RPMI7951 (cell line): ENCODE measurements at places on chromosomes 5 and 9. TPM values are rescaled to one million over a fixed set of nuclear protein-coding genes. Genes with fewer than 3 reads are reported as not detected.

DNA sequence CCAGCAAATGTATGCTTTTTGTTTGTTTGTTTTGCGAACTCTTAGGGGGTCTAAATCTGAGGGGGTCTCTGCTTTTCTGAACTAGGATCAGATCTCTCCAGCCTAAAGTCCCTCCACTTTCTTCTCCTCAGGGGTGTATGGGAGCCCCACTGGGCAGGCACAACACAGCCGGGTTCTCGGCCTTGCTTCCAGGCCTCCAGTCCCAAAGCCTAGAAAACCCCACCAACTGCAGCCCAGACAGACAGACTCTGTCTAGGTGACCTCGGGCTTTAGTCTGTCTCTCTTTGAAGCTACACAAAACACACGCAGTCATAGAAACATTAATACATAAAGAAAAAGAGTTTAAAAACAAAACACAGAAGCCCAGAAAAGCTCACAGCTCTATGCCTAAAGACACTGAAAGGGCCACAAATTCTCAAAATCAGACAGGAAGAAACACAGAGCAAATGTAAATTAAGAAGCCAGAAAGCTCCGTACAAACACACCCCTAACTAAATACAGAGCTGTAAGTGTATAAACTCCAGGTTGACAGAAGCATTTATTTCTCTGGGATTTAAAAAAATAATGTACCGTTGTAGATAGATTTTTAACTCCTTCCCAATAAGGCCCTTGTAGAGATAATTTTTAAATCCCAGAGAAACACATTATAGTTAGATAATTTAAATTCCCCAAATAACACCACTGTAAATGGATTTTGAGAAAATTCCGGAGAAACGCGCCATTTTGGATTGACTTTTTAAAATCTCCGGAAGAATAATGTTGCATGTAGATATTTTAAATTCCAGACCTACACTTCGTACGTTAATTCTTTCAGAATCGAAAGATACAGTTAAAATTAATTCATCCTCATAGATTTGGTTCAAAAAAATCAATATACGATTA, 2.0 kb downstream of the PITX1 start:
- no peak for DNase-seq

DNA sequence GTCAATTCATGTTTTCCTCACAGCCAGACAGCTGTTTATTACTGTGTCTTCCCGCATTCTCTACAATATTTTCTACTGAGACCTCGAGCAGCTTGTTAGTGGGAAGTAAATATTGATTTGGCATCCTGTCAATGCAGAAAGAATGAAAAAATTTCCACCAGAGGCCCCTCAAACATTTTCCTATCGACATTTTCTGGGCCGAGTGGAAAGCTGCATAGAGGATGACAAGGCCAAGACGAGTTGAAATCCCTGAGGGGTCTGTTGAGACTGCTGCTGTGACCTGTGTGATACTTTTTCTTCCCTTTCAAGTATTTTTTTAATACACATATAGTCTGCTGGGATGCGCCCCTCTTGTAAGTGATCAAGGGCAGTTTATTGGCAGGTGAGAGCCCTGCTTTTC, 91.4 kb upstream of the SH3GL2 start:
- DNase-seq: no peak

FAM13B gene
- 6.2 and 6.4 TPM in 2 replicates for total RNA-seq

DNA sequence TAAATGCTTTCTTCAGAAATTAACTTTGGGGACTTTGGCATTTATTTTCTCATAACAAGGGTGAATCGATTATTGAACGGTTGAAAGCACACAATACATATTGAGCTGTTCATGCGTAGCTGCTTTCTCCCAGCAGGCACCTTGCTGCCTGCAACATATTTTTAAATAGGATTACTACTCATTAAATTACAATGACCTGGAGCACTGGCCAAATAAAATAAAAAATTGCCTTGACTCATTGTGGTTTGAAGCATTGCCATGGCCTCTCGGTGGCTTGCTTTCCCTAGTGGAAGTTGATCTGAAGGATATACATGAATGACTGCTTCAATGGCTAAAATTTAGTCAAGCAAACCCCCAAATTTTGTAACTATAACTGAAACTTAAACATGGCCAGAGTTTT, 181.6 kb upstream of the NUDT12 start:
- DNase-seq: peak; percentile 22

FAM174A gene
- total RNA-seq: 5.9 and 10.5 TPM in 2 replicates

- no peak for DNase-seq
These were observed 195.0 kb downstream of the PDE4D start for GRCh38 chr5:59698207-59699178.

DNA sequence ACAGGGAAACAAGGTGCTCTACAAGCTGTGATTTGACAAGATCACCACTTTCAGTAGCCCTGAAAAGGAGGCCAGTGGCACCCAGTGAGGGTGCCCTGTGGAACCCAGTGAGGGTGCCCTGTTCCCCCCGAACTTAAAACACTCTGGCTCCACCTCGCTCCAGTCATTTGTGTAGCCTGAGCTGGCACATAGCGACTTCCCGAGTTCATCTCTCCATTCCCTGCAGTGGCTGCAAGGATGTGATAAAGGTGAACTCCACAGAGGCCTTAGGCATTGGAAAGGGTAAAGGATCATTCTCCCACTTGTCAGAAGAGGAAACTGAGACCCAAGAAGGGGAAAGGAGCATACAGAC, 21.9 kb upstream of the ANXA6 start:
- no peak for DNase-seq

DNA sequence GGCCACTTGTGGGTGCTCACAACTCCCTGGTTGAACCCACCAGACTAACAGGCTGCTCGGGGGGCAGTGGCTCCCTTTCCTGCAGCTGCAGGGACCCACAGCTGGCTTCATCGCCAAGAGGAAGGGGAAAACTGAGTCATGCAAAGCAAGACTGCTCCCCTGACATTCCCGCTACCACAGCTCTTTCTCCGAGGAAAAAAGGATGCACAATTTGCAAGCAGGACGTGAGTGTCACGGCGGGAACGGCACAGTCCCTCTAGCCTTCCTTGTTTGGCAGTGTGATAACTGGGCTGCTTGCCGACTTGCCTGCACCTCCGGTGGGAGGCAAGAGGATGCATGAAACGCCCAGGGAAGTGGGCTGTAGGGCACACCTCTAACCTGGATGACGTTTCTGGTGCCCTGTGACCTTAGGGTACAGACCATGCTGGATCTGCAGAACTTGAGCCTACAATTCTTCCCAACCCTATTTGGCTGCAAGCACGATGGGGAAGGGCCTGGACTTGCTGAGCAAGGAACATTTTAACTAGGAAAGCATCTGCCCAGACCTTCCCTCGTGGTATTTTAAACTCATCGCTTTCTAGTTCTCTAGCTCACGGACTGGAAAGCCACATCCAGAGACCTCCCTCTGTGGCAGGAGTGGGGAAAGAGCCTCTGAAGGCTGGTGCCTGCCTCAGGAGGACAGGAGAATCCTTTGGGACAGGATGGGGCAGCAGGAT, 7.8 kb downstream of the SH3PXD2B start:
- DNase-seq: no peak

- DNase-seq: peak; percentile 6
These were observed 222.4 kb downstream of the MAPKAP1 start for GRCh38 chr9:125484350-125485282.

- no peak for DNase-seq
These were observed 10.6 kb upstream of the ANGPTL2 start for GRCh38 chr9:127132921-127133647.

CORO2A gene
- 1.3 TPM in 2 replicates for total RNA-seq

DNA sequence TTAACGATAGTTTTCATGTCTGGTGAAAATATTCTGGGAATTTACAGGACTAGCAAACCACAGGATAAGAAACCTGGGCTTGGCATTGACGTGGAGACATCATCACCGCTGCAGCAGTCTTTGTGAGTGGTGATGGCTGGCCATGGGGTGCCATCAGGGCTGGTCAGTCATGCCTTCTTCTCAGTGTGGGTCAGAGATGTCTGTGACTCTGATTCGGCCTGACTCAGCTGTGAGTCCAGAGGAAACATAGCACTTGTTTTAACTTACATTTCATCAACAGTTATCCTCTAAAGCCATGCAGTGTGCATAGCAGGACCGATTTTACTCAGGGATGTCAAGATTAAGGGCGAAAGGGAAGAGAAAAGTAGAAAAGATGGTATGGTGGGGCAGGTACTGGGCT, 33.2 kb upstream of the CYFIP2 start:
- no peak for DNase-seq

PCDHB13 gene
- total RNA-seq: 2.5 and 2.6 TPM in 2 replicates

DNA sequence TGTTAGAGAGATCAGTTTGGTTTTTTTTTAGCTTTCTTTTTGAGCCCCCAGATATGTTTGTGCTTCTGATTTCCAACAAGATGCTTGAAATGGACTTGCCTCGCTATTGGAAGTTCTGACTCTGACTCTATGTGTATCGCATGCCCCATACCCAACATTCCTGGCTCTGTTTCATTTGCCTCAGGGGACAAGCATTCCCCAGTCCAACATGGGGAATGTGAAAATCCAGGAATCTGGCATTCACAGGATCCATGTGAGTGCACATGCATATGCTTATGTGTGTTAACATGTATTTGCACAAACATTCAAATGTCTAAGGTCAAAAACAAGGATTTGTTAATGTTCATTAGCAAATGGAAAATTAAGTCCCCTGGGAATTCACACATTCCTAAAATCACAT, 233.9 kb downstream of the TLR4 start:
- DNase-seq: no peak

CD74 gene
- total RNA-seq: 38.7 and 53.3 TPM in 2 replicates

- no peak for DNase-seq
These were observed 71.2 kb downstream of the ZSWIM6 start for GRCh38 chr5:61402970-61403900.

GRCh38 chr9:135923508-135923907, 16.2 kb upstream of the CAMSAP1 start:
- no peak for DNase-seq

- DNase-seq: peak; percentile 91
These were observed at the start of gene SH3TC2 for GRCh38 chr5:149063017-149063687. Gene SH3TC2, minus strand, starts transcription at chr5:149063062. Its CDS starts 40 bp downstream, at chr5:149063022.

- no peak for DNase-seq
These were observed 1866.1 kb upstream of the NUDT12 start for GRCh38 chr5:105428451-105429380.

DNA sequence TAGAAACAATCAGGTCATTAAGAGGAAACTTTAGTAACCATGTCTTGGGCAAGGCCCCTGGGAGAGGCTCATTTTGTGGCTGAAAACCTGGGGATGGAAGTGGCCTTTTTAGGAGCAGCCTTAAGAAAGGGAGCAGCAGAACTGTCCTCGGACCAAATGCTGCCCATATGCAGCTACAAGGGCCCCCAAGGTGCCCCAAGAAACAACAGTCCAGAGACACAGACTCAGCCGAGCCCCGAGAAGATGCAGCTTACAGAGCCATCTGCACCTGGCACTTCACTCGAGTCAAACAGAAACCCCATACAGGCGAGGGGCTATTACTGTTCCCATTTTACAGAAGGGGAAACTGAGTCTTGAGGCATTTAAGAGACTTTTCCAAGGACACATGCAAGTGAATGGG, 58.0 kb downstream of the COL23A1 start:
- DNase-seq: no peak

DNA sequence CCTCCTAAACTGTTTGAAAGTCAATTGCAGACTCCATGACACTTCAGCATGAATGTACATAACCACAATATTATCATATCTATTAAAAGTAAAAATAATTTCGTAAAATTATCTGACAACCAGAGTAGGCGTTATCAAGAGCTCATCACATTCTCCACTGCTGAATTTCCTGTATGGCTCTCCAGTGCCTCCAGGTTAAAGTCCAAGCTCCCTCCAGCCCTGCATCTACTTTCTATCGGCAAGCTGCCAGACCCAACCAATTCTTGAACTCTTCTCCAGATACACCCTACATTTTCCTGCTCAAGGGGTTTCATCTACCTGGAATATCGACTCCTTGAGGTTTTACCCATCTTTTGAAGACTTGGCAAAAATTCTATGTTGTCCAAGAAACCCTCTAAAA, 74.5 kb upstream of the TBC1D2 start:
- no peak for DNase-seq

DNA sequence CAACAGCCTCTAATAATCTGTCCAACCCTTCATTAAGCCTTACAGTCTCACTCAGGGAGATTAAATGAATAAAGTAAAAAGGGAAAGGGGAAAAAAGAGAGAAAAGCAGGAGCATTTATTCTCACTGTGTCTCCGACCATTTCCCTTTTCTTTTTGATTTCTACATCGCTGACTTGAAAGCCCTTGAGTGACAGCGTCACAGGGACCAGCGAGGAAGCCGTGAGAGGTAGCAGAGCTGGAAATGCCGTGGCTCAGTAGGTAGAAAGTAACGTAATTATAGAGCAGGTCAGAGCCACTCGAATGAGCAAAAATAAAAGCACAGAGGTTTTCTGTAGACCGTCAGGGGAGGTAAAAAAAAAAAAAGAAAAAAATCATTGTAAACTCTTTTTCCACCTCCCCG, 52.4 kb downstream of the ASS1 start:
- DNase-seq: no peak

- DNase-seq: no peak
These were observed 536.5 kb upstream of the CDH10 start for GRCh38 chr5:25181249-25181648.

GRCh38 chr5:145110834-145111233, 724.3 kb downstream of the PRELID2 start:
- no peak for DNase-seq

DNA sequence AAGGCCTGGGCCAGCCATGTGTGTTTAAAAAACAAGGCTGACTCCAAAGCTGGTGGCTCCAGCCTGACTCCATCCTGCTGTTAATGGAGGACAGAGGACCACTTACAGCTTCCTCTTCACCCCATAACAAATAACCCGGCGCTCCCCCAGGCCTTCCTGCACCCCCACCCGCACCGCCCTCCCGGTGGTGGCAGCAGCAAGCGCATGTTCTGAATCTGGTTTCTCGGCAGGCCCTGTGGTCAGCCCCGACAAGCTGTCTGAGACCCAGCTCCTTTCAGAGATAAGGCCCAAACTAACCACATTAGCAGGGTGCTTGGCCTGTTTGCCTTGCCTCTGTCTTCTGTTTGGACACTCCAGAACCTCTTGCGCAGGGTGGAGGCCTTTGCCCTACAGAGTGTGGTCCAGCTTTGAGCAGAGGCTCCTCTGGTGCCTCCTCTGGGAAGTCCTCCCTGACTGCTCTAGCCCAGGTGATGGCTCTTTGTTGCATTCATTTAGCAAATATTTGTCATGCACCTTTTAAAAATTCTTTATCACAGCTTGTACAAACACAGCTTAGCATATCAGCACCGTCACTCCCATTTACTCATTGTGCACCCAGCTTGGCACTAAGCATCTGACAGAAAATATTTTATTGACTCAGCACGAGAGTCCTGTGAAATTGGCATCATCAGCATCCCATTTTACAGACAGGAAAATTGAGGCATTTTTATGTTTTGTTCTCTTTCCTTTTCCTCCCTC, 78.4 kb downstream of the NDFIP1 start:
- DNase-seq: no peak

- DNase-seq: no peak
These were observed 75.8 kb downstream of the MACROH2A1 start for GRCh38 chr5:135323227-135323626.

PCDHAC2 gene
- not detected in 2 replicates for total RNA-seq

GRCh38 chr9:90825586-90825985, 24.0 kb downstream of the SYK start:
- DNase-seq: no peak

DNA sequence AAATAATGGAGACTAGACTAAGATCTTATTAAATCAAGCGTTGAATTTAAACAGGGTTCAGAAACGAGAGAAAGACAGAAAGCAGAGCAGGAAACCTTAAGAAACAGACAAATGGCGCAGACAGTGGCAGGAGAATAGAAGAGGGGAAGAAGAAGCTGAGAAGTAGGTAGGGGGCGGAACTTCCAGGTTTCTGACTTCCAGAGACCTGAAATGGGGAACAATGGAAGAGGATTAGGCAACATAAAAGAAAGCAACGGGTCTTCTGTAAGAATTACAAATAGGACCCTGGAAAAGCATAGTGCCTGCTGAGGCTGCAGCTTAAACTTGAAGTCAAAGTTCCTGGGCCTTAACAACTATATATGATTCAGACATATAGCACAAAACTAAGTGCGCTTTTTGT, 101.7 kb downstream of the BNC2 start:
- no peak for DNase-seq
